Panc1 (cell line): ENCODE measurements at places on chromosomes 5 and 9.

DNA sequence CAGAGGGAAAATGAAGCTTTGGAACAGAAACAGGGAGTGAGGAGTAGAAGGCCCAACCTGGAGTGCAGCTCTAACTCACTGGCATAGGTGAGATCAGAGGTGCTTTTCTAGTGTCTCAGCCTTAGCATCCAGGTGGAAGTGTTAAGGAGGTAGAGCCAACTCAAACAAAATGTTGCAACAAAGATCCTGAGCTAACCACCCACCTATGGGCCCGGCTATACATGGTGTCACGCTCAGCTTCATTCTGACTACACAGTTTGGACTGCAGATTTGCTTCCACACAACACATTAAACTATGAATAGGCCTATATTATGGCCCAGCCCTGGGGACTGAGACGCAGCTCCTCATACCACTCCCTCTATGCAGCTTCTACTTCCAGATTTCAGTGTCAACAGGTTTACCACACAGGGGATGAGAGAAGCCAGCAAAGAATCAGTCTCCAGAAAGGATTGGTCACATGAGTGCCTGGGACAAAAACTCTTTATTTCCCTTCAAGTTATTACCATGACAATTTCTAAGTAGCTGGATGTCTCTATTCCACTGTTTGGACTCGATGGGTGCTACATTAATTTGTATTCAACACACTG is 9.0 kb downstream of the C5orf63 start:
- DNase-seq, result no peak

GRCh38 chr9:104784098-104784497 is 20.2 kb downstream of the NIPSNAP3B start:
- DNase-seq, result no peak

DNA sequence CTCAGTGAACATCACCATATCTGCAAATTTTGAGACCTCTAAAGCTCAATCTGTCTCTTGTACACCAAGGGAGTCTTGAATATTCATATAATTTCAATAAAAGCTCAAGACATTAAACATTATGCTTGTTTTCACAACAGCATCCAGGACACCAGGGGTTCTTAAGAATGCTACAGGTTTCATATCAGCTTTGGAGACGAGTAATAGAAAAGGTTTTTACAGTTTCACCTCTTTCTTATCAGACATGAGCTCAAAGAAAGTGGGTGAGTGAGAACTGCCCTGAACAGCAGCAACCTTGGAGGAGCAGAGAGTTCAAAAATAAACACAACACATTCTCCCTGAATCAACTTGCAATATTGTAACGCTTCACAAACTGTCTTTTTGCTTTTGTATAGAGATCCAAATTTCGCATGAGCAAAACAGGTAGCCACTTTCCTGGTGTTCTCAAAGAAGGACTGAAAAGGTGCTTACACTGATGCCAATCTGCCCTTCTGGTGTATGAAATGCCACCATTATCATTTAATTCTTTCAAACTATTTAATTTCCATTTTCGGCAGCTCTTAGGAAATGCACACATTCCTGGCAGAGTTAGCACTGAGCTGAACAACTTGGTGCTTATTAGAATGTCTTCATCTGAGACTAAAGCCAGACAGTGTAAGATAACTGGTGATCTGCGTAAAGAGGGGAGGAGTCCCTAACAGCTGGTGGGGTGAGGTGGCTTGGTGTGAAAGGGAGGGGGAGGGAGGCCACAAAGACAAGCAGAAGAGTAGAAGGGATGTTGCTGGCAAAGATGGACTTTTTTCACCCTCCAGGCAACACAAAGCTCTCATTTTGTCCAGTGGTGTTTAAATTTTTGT is 535.3 kb downstream of the PDE4D start:
- no peak for DNase-seq

DNA sequence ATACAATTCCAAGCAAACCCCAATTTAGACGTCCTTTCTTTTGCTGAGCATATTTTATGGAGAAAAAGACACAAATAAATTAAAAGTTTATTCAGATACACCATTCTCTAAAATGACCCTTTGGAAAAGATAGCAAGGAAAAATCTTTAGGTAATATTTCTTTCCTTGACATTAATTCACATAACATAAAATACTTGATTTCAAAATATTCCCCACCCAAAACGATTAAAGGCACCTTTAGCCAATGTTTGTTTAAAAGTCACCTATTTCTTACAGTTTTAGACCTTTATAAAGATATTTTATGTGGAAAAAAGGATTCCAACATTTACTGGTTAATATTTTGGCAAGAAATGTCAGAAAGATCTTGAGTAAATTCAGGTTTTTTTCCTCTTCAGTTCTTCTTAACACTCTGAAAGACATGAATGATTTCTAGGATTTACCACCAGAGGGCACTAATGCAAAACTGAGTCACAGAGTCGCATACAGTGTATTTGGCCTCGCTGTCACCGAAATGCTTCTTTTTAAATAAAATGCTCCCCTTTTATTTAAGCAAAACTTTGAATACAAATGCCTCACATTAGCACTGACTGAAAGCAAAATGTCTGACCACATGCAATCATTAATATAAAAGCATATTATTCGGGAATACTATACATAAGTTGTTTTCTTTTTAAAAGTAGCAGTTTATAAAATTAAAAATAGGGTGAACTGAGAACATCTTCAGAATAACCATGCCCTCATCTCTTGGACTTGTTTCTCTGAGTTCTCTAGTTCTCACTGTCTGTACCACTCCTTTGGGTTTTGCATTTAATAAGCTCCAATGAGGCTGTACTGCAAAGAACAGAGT is 122.5 kb downstream of the SLC1A3 start:
- DNase-seq, result peak; percentile 58

DNA sequence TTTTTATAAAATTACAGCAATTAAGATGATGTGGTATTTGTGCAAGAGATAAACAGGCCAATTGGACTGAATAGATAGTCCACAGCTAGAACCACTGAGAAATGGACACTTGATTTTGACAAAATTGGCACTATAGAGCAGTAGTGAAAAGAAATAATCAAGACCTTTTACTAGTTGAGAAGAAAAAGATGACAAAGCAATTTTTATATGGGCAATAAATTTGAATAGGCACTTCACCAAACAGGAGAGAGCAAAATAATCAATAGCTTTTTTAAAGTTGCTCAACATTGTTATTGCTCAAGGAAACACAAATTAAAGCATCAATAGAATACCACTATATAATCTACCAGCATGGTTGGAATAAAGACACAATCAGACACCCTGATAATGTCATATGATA is 193.5 kb upstream of the FTMT start:
- no peak for DNase-seq
